ENCODE measurements at places on chromosomes 6 and 20. TPM values are rescaled to one million over a fixed set of nuclear protein-coding genes. Genes with fewer than 3 reads are reported as not detected.

Gene SLC52A3
- polyA plus RNA-seq = 0.25 TPM

Gene ZBTB22
- polyA plus RNA-seq = 15.1 TPM

GRCh38 chr6:149723262-149723661 lies 5.4 kb upstream of the LATS1 start:
- no peaks in the 10 kb centered on the region for H3K27me3 ChIP-seq
- H3K4me3 ChIP-seq = no peak overlapping the region
- no peaks in the 10 kb centered on the region for H3K4me1 ChIP-seq
- DNase-seq = no peak
- no peaks in the 10 kb centered on the region for H3K36me3 ChIP-seq

- no peaks in the 10 kb centered on the region for H3K4me1 ChIP-seq
- peaks cover 2% of the 10 kb centered on the region for H3K36me3 ChIP-seq
- H3K4me3 ChIP-seq = no peak overlapping the region
- no peak for DNase-seq
- no peak overlapping the region for H3K27ac ChIP-seq
Measured at GRCh38 chr6:130148181-130148580, 74.6 kb downstream of the SAMD3 start.
